GM23338 (cell line): ENCODE measurements at places on chromosomes 7 and 10. TPM values are rescaled to one million over a fixed set of nuclear protein-coding genes. Genes with fewer than 3 reads are reported as not detected.
A peak's percentile ranks its signal among the peaks of the same experiment; 100 is the strongest.

GRCh38 chr7:108372618-108373017, 83.6 kb downstream of the NRCAM start:
- no peak for DNase-seq

GRCh38 chr7:16123117-16123770, 298.1 kb downstream of the CRPPA start:
- DNase-seq: no peak

PIP gene
- not detected in 2 replicates for polyA plus RNA-seq

DNA sequence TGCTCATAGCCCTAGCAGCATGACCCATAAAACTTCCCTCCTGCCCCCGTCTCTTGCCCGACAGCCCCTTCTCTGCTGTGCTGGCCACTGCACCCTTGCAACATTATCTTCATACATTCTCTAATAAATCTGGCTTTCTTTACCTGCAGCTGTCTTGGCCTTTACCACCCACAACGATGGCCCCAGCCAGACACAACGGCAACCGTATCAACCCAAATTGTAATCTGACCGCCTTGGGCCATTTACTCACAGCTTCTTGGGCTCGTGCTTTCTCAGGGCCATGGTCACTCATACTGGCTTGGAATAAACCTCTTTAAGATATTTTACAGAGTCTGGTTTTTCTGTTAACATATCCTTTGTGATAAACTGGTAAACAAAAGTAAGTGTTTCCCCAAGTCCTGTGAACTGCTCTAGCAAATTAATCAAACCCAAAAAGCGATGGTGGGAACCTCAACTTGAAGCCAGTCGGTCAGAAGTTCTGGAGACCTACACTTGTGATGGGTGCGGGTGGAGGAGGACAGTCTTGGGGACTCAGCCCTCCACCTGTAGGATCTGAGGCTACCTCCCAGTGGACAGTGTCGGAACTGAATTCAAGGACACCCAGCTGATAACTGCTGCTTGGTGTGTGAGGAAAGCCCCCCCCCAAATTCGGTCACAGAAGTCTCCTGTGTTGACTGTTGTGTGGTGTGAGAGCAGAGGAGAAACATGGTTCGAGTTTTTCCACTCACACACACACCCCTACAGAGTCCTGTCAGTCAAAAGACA, 87.6 kb upstream of the ATP6V0A4 start:
- peak; percentile 19 for DNase-seq

SORCS3 gene
- 0.37 and 0.43 TPM in 2 replicates for polyA plus RNA-seq

EPO gene
- 0.97 and 1.0 TPM in 2 replicates for polyA plus RNA-seq

DNA sequence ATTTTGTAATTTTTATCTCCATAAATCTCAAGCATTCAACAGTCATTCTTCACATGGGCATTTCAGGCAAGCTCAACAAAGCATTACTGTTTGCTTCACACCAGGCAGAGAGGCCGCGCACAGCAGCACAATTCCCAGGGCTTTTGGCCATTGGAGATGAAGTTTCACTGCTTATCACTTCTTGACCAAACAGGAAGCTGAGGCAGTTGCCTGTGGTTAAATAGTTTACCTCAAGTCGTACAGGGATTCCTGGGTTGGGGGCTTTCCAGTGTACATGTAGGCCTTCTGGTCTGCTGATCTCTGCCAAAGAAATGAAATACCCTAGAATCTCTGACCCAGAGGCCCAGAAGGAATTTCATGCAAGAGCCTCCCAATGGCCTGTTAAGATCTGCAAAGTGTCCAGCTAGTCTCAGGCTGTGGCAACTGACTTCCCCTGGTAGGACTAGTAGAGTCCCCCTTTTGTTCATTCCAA, 11.2 kb upstream of the PRDX3 start:
- DNase-seq: no peak

CCNJ gene
- polyA plus RNA-seq: 11.6 and 14.1 TPM in 2 replicates

MSMB gene
- not detected in 2 replicates for polyA plus RNA-seq

OGDHL gene
- polyA plus RNA-seq: 7.2 and 8.3 TPM in 2 replicates

- DNase-seq: no peak
These were observed 85.5 kb downstream of the FAS start for GRCh38 chr10:89076120-89076519.

EPHB6 gene
- 27.5 and 33.2 TPM in 2 replicates for polyA plus RNA-seq

DNA sequence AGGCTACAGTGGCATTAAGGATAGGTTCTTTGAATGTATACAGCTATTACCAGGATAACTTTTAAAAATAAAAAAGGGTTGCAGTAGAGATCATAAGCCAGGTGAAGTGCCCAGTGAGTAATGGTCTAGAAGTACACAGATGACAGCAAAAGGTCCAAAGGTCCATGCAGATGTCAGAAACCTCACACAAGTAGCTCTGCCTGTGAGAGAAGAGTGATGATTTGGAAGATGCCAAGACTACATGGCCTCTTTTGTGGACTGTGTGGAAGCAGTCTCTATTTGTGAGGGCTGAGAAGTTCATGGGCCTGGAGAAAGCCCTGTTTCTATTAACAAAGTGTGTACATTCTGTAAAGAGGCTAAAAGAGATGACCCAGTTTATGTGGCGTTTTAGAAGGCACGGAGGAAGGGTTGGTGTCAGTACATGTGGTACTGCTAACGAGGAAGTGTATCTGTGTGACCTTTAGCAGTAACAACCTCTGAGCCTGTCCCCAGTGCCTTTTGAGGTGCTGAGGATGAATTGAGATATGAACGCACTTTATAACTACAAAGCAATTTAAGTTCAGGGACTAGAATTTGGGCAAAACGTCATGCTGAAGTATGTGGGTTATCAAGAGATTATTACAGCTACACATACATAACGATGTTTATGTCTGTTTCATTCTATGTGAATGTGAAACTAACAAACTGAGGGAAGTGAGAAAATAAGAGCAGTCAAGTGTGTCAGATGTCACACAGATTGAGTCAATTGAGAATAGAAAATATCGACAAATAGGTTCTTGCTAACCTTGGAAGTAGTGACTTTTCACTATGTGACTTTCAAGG, 7.6 kb downstream of the CYCS start:
- no peak for DNase-seq

DNA sequence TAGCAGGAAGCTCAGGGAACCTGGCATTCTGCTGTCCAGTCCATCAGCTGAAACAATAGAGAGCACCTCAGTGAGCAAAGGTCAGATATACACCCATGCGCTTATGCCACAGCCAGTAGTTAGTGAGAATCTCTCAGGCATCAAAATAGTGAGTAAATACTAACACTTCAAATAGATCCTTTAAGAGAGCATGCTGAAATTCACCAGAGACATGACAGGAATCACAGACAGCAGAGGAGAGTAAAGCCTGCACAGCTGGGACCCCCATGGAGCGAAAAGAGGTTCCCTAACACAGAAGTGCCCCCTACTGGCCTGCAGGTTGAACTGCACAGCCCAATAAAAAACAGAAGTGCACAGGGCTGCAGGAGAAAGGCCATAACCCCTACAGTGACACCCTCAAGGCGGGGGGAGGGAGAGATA, 57.6 kb upstream of the ANTXRL start:
- peak; percentile 81 for DNase-seq

AP5Z1 gene
- polyA plus RNA-seq: 16.3 and 16.4 TPM in 2 replicates

- DNase-seq: no peak
These were observed 148.6 kb upstream of the YAE1 start for GRCh38 chr7:39417642-39418041.

- DNase-seq: no peak
These were observed 13.9 kb downstream of the HNRNPA2B1 start for GRCh38 chr7:26186364-26187311.

CYP3A7 gene
- polyA plus RNA-seq: 0.12 and 0.19 TPM in 2 replicates

PALD1 gene
- polyA plus RNA-seq: 11.1 and 11.9 TPM in 2 replicates

TSPAN15 gene
- 6.6 TPM in 2 replicates for polyA plus RNA-seq

DNA sequence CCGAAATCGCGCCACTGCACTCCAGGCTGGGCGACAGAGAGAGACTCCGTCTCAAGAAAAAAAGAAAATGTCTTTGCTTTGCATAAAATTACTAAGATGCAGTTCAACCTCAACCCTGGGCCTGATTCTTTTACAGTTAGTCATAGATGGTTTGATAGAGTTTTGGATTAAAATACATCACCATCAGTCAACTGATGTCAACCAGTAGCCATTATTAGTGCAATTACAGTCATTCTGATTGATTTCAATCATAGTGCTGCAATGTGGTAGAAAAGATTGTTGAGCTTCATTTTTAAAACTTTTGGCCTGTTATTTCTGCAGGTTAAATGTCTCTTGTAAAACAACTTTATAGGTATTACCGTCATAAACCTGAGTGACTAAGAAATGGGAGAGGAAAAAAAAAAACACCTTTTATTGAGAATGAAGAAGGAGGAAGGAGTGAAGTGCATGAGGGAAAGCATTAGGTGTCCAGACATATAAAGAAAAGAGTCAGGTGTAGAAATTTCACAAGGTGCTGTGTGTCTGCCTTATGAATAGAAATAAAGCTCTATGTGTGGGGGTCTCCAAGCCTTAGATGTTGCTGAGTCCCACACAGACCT, 150.6 kb downstream of the TRIL start:
- DNase-seq: no peak

GIMAP6 gene
- polyA plus RNA-seq: not detected in 2 replicates

DNA sequence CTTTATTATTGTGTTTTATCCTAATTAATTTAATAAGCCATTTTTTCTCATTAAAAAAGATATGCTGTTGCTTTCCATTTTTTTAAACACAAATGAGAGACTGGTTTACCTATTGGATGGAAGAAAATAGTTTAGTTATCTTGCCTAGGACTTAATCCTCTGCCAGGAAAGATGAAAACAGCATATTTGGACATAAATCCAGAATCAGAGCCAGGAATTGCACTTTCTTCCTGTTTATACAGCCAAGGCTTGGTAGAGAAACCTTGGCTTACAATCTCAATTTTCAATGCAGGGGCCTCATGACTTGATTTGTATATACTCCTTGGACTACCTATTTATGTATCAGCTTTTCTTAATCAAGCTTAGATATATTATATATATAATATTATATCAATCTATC, 618.8 kb upstream of the SEMA3D start:
- no peak for DNase-seq

DNA sequence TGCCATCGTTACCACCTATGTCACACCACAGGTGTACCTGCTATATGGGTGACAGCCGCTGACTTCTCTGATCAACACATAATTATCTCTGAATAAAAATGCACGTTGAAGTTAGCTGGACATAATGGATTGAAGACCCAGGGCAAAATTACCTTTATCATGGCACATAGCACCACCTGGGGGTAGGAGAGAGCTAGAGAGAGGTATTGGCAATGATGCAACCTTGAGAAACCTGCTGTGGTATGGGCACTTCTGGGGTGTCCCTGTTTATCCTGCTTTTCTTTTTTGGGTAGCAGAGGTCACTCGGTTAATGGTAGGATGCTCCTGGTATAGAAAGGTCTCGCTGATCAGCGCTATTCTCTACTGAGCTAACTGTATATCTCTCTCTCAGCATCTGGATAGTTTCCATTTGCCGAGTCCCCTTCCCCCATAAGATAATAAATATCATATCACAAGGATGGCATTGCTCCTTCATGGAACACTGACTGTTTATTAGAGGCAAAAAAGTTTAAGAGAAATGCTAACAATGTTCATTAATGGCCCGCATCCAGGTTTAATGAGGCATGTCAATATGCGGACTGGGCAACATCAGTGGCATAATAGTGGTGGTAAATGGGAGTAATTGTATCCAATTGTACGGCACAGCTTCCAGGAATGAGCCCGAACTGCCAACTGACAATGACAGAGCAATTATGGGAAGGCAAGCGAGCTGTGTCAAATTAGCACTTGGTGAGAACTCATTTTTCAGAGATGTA, 323.1 kb downstream of the TFEC start:
- DNase-seq: peak; percentile 71

TRPV5 gene
- polyA plus RNA-seq: not detected in 2 replicates

GRCh38 chr10:94286901-94287300, 75.8 kb downstream of the NOC3L start:
- DNase-seq: no peak
